ENCODE measurements at places on chromosomes 2 and 18.

GRCh38 chr2:64273524-64274398 lies 129.5 kb upstream of the PELI1 start:
- no peak for DNase-seq

- no peak for DNase-seq
These were observed 179.4 kb upstream of the AGAP1 start for GRCh38 chr2:235314371-235314930.

- DNase-seq, result no peak
These were observed 96.2 kb downstream of the KLHL29 start for GRCh38 chr2:23480957-23481797.

GRCh38 chr2:144484201-144484948 lies 35.5 kb downstream of the ZEB2 start:
- DNase-seq, result no peak

- no peak for DNase-seq
These were observed 344.8 kb upstream of the HS6ST1 start for GRCh38 chr2:128663371-128664050.

DNA sequence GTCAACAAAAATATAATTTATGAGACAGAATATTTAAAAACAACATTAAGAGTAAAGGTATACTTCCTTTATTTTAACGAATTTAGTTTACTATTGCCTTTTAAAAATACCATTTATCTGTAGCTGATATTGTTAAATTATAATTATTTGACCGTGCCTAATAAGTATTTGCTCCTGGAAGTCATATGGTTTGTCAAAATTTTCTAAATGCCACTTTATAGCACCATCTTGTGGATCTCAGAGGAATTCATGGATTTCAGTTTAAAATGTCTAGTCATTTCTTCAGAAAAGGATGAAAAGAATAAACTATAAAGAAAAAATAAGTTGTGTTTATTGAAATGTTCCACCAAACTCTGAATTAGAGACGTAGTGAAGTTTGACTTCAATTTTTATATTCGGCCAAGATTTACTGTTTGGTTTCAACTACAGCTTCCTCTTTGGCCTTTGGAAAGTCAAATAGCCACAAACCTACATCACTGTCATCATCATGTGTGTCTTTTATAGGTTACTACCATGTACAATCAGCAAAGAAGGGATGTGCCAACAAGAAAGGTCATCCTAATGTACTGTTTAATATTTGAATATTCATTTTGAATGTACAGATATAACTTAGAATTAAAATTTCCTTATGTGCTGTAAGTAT lies 10.3 kb upstream of the FTCDNL1 start:
- no peak for DNase-seq

GRCh38 chr18:55753643-55754263 lies 165.8 kb upstream of the TCF4 start:
- DNase-seq, result no peak

DNA sequence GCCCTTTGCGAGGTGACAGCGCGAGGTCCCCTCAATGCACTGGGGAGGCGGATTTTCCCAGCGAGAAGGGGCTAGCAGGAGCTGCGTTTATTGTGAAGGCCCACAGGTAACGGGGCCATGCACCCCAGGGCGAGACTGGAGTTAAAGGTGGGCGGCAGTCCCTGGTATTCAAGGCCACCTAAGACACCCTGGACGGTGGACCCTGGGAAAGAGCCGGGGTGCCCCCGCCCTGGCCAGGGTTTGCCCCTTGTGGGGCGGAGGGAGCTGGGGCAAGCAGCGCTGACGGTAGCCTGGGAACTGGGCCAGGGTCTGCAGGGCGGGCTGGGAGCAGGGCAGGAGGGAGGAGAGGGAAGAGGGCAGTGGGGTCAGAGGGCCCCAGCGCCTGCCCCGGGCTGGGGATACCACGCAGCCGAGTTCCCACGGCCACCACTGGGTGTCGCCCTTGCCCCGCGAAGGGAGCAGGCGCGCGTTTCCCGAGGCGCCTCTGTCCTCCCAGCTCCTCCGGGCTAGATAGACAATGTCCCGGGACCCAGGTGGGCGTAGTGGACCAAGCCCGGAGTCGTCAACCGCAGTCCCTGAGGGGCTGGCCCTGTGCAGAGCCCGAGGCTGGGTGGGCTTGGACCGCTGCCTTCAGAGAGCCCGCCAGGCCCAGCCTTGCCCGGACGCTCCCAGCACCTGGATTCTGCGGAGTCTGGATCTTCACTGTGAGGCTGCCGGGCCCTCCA lies 80.2 kb downstream of the SMAD4 start:
- peak; percentile 79 for DNase-seq

DNA sequence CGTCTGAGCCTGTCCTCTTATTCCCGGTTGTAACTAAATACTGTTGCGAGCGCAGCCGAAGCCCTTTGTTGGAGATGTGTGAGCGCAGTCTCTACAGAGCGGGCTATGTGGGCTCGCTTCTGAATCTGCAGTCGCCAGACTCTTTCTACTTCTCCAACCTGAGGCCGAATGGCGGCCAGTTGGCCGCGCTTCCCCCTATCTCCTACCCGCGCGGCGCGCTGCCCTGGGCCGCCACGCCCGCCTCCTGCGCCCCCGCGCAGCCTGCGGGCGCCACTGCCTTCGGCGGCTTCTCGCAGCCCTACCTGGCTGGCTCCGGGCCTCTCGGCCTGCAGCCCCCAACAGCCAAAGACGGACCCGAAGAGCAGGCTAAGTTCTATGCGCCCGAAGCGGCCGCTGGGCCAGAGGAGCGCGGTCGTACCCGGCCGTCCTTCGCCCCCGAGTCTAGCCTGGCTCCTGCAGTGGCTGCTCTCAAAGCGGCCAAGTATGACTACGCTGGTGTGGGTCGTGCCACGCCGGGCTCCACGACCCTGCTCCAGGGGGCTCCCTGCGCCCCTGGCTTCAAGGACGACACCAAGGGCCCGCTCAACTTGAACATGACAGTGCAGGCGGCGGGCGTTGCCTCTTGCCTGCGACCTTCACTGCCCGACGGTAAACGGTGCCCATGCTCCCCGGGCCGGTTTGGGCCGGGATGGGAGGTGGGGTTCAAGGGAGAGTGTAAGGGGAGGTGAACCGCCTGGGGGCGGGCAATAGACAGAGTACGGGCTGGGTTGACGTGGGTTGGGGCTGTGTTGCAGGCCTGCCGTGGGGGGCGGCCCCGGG lies at the start of gene HOXD12:
Gene HOXD12, plus strand, starts transcription at position 68 of the 819 bp plus-strand sequence. Its CDS starts 7 bp downstream, at position 75.
- DNase-seq, result no peak

DNA sequence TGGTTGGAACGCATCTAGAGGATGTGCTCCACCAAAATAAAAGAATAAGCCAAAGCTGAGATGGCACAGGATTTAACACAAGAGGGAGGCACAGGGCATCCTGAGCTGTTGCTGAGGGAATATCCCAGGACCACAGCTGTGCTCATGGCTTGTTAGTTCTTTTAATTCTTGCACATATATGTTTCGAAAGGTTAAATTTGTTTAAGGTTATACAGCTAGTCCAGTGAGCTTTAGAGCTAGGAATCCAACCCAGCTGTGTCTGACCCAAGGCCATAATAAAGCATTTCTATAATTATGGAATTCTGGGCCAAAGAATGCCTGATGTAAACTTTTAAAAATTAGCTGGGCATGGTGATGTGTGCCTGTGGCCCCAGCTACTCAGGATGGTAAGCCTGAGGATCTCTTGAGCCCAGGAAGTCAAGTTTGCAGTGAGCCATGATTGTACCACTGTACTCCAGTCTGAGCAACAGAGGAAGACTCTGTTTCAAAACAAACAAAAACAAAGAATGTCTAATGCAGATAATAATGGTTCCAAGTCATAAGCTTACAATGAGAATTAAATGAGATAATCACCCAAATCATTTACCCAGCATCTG lies 66.4 kb upstream of the CCBE1 start:
- no peak for DNase-seq

GRCh38 chr2:193315428-193316091 lies 1120.8 kb upstream of the TMEFF2 start:
- no peak for DNase-seq

DNA sequence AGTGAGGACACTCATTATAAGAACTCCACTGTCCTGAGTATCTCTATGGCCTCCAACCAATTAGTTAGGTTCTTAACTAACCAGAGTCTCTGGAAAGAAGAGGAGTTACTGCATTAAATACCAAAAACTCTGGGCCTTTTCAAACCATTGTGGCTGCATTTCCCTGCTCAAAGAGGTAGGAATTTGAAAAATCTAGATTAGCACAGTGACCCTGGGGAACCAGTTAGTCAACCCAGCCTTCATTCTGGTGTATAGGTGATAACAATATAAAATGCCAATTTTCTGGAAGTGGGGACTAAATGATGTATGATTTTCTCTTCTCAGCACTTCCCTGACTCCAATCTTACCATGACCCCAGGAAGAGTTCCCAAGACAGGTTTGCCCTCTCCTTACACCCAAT lies 287.8 kb upstream of the SETBP1 start:
- DNase-seq, result no peak

GRCh38 chr2:60555783-60556139 lies 2.3 kb upstream of the BCL11A start:
- DNase-seq, result peak; percentile 50

DNA sequence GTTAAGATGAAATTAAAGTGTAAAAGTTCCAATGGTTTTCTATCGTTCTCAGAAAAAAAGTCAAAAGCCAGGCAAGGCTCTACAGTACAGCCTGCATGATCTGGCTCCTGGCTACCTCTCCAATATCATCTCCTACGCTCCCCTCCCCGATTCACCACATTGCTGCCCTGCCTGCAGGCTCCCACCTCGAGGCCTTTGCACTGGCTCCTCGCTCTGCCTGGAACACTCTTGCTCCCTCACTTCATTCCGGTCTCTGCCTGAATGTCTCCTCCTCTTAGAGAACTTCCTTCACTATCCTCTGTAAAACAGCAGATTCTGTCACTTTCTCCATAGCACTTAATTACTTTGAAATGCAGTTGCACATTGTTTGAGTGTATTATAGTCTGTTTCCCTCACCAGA lies 72.5 kb downstream of the KLF7 start:
- DNase-seq, result no peak

DNA sequence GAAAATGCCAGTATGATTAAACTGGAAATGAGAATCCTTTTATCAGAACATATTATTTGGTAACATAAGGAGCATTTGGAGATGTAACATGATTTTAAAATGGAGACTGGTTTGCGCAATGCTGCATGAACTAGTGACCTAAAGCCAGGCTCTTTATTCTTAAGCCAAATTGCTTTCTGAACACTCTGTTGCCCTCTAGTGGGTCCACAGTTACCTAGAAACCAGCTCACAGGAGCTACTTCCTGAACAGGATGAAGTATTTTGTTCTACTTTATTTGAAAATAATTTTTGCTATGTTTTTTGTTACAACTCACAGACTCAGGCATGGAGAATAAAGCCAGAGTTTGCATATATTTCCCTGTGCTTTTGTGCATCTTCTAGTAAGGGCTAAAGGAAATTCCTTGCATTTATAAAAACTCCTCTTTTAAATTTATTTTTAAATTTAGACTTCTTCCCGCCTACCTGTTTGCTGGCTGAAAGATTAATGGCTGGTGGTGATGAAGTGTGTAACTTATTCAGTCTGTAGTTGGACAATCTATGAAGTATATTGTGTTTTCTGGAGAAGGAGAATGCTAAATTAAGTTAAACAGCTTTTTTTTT lies 146.7 kb downstream of the PARD3B start:
- no peak for DNase-seq

DNA sequence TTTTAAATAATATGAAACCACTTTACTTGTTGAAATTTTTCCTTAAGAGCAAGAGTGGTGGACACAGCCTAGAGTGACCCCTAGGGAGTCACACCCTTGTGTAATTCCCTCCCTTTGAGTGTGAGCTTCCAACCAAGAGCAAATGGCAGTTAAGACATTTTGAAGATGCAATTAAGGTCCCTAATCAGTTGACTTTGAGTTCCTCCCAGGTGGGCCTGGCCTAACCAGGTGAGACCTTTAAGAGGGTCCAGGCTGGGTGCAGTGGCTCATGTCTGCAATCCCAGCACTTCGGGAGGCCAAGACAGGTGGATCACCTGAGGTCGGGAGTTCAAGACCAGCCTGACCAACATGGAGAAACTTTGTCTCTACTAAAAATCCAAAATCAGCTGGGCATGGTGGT lies 143.5 kb upstream of the PID1 start:
- DNase-seq, result no peak

DNA sequence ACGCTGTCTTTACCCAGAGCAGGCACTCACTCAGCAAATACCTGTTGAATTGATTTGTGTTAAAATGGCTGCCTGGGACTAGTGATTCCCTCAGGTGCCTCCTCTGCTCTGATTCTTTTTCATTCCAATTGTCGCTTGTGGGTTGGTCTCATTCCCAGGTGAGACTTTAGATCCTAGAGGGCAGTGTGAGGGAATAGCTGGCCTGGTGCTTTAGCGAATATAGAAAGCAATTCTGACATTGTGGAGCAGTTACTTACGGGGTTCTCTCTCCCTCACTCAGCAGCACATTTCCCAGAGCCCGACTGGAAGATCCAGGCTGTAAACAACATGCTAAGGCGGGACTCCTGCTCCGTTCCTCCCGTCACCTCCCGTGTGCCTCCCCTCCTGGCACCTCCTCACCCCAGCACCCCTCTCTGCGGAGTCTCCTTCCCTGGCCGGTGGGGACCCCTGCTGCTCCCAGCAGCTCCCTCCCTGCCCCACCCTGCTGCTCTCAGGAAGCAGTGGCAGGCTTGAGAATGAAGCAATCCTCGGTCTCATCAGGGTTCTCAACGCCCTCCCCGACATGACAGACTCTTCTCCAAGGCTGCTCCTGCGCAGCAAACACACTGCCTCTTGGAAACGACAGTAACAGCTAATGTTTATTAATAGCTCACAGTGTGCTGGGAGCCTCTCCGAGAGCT lies 26.9 kb downstream of the CELF4 start:
- no peak for DNase-seq

DNA sequence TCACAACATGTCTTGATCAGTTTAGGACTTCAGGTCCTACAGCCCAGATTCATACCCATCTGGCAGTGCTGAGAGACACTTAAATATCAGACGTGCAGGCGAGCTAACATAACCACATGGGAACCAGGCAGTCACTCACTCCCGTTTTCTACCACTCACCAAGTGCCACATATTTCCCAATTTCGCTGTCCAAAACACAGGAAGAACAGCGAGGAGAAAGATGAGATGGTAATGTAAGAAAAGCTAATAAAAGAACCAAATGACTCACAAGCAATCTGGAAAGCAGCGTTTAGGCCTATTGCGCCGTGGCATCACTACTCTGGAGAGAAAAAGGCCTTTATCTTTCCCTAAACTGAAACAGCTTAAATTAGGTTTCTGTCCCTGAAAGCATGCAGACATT lies 647.8 kb upstream of the SLC39A10 start:
- DNase-seq, result no peak

All from germinal center (tissue), 1 donor.